NCI-H1930 (cell line): ENCODE measurements at places on chromosomes 5 and 9.

- DNase-seq = no peak
Measured at GRCh38 chr9:34958411-34958982, 412 bp downstream of the PHF24 start.

DNA sequence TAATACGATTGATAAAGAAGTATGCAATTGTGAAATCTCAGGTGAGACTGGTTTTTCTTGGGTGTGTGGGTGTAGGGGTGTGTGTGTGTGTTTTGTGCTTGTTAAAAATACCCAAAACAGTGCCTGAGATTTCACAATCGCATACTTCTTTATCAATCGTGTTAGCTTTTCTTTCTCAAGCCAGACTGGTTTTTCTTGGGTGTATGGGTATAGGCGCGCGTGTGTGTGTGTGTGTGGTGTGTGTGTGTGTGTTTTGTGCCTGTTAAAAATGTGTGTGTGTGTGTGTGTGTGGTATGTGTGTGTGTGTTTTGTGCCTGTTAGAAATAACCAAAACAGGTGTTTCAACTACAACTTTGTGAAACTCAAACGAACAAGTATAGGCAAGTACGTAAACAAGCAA lies 53.7 kb downstream of the CERT1 start:
- DNase-seq = no peak

DNA sequence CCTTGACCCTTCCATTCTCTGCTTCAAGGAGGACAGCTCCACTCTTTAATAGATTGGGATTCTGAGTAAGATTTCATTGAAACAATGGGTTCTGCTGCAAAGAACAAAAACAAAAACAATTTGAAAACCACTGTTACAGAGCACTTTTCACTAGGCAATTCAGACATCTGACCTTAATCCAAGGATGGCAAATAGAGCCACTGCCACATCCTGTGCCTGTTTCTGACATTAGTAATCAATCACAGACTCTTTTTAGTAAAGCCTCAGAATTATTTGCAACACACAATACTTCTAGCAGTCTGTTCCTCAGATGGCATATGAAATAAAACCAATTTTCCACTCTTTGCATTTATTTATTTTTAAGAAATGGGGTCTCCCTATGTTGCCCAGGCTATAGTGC lies 37.8 kb upstream of the NDFIP1 start:
- DNase-seq = no peak

- no peak for DNase-seq
Measured at GRCh38 chr5:160297004-160297403, 15.4 kb downstream of the CCNJL start.

DNA sequence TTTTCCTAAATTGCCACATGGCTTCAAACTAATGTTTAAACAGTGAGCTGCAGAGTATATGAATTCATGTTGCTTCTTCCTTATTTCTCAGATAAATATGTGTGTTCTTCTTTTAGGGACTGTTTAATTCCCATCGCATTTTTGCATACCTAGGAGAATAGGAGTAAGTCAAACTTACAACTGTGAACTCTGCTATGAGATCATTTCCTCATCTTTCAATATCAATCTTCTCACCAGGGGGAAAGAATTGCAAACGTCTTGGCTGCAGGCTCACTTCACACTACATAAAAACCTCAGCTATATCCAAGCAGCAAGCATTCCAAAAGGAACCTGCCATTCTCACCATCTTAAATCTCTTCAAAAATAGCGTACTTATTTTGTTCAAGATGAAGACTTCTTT lies 271.0 kb downstream of the DNAH5 start:
- DNase-seq = no peak
